ENCODE measurements at places on chromosomes 6 and 20.

GRCh38 chr20:39785252-39785917, 823.2 kb downstream of the DHX35 start:
- DNase-seq: no peak

DNA sequence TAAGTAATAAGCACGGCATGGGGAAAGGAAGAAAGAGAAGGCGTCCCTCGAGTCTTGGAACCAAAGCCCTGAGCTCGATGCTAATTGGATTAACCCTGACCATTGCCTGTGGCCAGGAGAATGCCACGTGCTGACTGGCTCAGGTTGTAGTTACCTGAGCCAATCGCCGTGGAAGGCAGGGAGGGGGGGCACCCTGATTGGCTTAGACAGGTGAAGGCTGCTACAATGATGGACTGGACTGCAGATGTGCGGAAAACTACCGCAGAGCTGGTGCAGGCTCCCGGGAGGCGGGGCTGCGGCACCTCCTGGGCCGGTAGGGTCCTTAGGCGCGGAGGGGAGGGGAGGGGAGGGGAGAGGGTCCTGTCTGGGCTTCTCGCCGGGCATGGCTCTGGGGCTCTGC, 121.3 kb downstream of the TFAP2C start:
- no peak for DNase-seq

- no peak for DNase-seq
Measured at GRCh38 chr6:41713650-41714291, 21.6 kb downstream of the TFEB start.

- no peak for DNase-seq
Measured at GRCh38 chr6:7580927-7581618, 8.9 kb upstream of the SNRNP48 start.

DNA sequence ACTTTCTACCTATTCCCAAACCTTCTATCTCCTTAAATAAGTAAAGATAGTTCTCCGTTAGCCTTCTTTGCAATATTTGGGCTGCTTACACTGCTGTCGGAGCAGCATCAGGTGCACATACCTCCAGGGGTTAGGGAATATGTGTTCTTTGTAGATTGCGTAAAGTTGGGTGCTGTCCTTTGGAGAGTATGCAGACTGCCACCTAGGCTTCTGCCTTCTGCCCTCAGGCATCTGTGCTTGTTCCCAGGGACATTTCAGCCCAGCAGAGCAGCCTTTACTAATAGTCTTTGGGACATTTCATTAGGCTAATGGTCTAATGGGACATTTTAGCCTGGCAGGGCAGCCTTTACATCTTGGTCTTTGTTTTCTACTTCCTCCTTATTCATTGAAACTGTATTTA, 260.6 kb downstream of the TPBG start:
- no peak for DNase-seq

GRCh38 chr6:148716811-148717210, 30.0 kb upstream of the UST start:
- no peak for DNase-seq

DNA sequence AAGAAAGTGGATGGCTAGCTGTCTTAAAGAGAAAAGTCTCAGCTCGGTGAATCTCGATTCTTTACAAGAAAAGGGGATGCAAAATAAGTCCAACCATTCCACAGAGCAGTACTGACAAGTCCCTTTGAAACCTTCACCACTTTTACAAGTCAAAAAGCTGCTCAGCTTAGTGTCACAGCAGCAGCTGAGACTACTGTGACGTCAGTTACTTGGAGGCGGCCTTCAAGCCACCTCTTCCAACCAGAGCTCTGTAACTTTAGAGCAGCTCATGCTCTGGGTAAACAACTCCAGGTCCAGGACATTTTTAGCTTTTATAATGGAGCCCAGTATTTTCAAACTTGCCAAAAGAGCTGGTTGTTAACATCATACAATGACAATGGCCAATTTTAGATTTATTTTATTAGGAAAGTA, at the start of gene KIAA0408:
Gene KIAA0408, minus strand, starts transcription at position 159 of the 411 bp plus-strand sequence. CDS start 5,408 bp downstream, outside the sequence.
- no peak for DNase-seq

GRCh38 chr20:20085812-20086211, 33.5 kb downstream of the CFAP61 start:
- no peak for DNase-seq

GRCh38 chr6:7463785-7464184, 74.2 kb downstream of the RIOK1 start:
- DNase-seq: no peak

- no peak for DNase-seq
Measured at GRCh38 chr20:63375438-63375837, 14.3 kb upstream of the CHRNA4 start.

Measured in stimulated activated CD4-positive, alpha-beta T cell treated with anti-CD3 and anti-CD28 coated beads, Interleukin-4, amount 100 ng/mL, for 1 hour (primary cell).